D341Med (cell line): ENCODE measurements at places on chromosomes 5 and 9.
A peak's percentile ranks its signal among the peaks of the same experiment; 100 is the strongest.

DNA sequence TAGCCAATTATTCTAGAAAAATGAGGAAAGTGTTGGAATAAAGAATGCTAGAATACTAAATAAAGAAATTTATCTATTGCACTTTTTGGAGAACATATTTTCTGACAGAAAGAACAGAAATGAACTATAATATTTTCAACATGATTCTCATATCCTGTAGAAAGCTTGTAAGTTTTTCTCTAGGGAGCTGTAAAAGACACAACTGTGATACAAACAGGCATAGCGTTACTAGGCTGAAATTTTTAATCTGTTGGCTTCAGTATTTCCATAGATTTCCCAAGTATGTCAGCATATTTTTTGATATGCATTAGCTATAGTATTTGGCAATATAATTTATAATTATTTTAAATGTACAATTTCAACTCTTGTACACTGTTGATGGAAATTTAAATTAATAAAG lies 31.3 kb downstream of the ANXA1 start:
- no peak for DNase-seq

DNA sequence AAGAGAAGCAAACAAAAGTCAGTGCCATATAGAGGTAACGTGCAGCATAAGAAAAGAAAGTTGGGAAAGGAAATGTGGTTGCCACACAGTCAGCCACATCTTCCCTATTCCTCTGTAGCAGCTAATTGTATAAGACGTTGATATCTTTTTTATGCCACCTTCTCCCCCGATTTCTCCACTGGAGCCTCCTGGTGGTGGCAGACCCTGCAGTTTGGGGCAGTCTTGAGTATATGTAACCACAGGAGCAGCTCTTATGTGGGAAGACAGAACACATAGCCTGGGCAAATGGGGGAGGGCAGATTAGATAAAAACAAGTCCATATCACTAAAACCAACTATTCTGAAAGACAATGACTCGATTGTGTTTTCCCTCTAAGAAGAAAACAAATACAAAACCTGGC lies 99.7 kb downstream of the PLCXD3 start:
- DNase-seq, result no peak

- no peak for DNase-seq
These were observed 79.2 kb upstream of the HSPA9 start for GRCh38 chr5:138654281-138654867.

DNA sequence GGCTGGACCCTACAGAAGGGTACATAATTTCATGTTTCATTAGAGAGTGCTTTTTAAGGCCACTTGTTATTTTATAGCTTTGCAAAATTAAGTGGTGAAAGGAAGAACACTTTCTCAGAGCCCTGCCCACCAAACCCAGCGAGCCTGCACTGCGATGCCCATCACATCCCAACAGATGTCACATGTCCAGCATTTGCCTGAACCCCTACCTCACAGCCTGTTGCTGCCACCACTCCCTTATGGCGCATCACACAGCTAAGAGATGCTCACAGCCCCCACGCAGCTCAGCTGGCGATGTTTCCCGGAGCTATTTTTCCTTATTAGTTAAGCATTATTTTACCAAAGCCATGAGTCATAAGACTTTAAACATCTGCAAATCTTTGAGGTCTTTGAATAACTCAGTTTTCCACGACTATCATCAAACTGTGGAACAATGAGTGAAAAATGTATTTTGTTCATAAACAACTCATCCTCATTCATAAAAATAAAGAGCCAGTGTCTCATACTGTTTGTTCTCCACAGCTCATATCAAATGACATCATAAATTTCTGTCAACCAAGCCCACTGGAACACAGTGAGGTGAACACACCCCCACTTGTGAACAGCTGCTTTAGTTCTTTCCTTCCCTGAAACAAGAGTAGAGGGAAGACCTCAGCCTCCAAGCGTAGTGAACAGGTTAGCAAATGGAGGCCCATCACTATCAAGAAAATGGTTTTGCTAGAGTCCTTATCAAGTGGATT lies 104.9 kb downstream of the SYK start:
- DNase-seq, result no peak

GRCh38 chr9:123326187-123326586 lies 29.8 kb upstream of the CRB2 start:
- no peak for DNase-seq

DNA sequence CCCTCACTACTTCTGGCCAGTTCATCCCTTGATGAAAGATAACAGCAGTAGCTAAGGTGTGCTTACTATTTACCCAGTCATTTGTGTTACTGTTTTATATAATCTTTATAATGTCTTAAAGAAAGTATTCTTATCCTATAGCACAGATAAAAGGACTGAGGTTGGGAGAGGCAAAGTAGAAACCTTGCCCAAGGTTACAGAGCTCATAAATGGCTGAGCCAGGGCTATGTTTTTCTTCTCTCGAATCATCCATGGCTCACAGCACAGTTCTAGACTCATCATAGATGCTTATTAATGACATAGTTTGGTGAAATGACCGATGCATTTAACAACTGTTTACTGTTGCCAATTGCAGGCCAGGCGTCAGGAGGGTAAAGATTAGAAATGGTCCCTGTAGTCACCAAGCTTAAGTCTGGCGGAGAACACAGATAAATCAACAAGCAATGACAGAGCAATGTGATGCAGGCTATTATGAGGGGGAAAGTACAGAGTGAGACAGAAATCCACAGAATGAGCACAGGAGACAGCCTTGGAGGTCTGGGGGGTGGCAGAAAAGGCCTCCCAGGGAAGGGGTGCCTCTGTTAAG lies 65.6 kb upstream of the ZNF622 start:
- no peak for DNase-seq

- peak; percentile 77 for DNase-seq
These were observed 53.5 kb upstream of the GRIN3A start for GRCh38 chr9:101791938-101792337.

GRCh38 chr9:123823194-123823947 lies 106.6 kb downstream of the DENND1A start:
- DNase-seq, result no peak

DNA sequence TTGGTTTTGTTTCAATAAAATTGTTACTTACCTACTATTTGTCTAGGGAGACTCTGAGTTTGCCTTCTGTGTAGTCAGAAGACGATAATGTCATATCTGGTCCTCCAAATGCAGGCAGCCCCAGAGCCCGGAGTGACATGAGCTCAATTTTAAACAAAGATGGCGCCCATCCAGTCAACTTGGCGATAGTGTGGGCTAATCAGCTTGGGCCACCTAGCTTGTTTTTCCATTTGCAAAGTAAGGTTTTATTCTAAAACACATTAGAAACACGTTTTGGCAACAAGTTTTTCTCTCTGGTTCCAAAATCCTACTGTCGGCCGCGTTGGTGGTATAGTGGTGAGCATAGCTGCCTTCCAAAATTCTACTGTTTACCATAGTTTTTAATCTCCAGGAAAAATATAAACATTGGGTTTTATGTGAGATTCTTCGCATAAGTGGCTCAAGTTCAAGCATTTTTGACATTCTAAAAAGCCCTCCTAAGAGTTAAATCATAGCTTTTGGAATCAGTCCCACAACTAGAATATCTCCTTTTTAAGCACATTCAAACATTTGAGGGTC lies 13.2 kb downstream of the TSC1 start:
- no peak for DNase-seq

GRCh38 chr5:59685191-59685530 lies 208.4 kb downstream of the PDE4D start:
- DNase-seq, result no peak

- no peak for DNase-seq
These were observed 2.4 kb upstream of the C9orf50 start for GRCh38 chr9:129623331-129623730.

- no peak for DNase-seq
These were observed 599.7 kb upstream of the FTMT start for GRCh38 chr5:121251954-121252353.

DNA sequence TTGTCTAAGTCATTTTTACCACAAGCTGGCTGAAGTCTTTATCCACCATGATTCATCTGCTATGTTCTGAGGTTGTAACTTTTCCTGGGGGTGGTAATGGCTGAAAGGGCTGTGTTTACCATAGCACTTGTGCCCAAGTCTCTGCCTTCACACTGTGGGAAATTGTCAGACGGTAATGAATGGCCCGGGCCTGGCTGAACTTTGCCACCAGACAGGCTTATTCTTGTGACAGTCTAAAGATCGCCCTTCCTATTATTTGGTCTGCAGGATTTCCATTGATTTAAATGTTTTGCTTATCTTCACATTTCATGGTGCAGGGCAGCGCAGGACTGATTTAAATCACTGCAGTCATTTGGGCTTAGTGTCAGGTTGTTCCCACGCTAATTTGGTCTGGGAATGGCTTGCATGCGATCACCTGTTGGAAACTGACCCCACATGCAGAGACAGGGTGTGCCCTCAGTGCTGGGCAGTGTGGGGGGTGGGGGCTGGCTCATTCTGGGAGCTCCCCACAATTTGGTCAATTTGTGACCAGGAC lies 109.3 kb upstream of the ICE1 start:
- no peak for DNase-seq

- no peak for DNase-seq
These were observed 33.5 kb upstream of the SUB1 start for GRCh38 chr5:32551865-32552264.

DNA sequence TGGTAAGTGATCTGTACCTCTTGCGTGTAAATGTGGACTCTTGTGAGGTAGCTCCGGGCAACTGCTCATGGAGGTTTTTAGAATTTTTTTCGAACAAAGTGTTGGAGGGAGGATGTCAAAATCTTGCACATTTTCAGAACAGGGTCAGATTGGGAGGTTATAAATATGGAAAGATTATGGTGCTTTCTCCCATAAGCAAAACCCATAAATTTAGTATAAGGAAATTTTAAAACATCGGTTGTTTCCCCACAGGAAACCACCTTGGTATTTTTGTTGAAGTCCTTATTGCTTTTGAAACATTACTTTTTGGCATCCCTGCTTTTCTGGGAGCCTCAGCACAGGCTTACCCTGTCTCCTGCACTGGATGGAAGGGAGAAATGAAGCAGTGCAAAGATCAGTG lies 33.9 kb downstream of the PTTG1 start:
- no peak for DNase-seq

GRCh38 chr5:10695759-10696543 lies 65.1 kb downstream of the DAP start:
- no peak for DNase-seq

- no peak for DNase-seq
These were observed 11.8 kb upstream of the NDST1 start for GRCh38 chr5:150496098-150496497.

GRCh38 chr5:56360816-56361215 lies 127.7 kb upstream of the ANKRD55 start:
- DNase-seq, result no peak

- no peak for DNase-seq
These were observed 3.4 kb upstream of the SLC46A2 start for GRCh38 chr9:112894041-112894440.

DNA sequence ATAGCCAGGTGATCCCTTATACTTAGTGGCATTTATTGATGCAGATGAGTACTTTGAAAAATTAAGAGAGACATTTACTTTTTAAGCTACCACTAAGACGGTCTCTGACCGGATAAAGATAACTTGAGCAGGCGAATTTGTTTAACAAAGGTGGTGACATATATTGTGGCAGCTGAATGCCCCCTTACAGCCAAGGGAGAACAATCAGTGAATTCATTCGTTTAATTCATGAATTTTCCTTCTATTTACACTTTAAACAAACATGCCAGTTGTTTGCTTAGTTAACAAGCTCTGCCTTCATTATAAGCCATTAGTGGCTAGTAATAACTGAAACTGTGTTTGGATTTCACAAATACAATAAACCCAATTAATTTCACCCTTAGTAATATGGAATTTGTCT lies 187.1 kb downstream of the AOPEP start:
- no peak for DNase-seq

GRCh38 chr9:37528652-37529471 lies 43.1 kb downstream of the POLR1E start:
- DNase-seq, result no peak

DNA sequence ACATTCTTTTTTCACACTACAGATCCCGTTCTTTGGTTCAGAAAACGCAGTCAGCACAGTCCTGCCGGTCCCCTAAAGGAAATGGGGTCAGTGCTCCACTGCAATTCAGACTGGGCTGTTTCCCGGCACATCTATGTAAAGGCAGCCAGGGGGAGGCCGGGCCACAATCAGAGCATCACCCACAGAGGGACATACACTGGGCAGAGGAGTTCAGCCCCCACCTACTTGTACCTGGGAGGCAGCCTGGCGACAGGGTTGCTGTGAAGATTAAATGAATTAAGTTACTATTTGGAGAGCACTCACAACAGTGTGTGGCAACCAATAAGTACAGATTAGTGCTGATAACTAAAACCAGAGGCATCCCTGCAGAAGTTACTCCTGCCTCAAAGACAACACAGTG lies 4.5 kb downstream of the PTPN3 start:
- no peak for DNase-seq

DNA sequence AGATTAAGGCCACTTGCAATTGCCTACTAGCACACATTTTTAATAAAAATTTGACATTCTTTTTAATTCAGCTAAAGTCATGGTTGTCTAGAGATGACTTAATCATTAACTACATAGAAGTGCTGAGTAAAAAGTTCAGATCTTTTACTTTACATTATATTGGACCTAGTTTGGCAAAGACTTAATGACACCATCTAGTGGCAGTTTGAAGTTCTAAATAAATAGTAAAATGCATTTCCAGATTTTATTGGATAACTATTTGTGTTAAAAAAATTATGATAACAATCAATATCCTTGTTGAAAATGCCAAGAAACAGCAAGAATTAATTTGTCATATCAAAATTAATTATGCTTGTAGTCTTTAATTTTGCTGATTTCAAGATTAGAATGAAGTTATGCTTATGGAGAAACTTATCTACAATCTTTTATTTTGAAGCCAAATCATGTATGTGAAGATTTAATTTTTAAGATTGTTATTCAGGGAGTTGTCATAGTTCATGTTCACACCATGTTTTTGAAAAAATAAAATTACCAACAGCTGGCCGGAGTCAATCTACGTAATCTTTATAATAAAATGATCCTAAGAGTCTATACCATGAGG lies 69.6 kb upstream of the PJA2 start:
- no peak for DNase-seq

- DNase-seq, result no peak
These were observed 368.4 kb downstream of the MAN2A1 start for GRCh38 chr5:110058175-110058574.

DNA sequence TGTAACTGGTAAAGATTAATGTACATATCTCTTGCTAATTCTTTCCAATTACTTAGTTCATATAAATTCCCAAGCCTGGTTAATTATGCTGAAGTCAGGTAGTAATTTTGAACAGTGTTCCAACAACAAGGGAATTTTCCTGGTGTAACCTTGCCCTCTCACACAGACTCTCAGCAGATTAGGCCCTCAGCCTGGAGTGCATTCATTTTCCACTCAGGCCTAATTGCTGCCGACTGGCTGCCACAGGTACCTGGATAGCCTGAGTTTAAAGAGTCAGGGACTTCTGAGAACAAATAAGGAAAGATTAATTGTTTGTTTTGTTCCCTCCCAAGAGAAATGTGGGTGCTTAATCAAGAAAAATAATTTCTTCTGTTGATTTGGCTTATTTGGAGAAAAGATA lies 71.4 kb downstream of the PPIC start:
- no peak for DNase-seq

GRCh38 chr5:17727098-17727497 lies 92.8 kb downstream of the TAF11L14 start:
- DNase-seq, result no peak
